ENCODE measurements at places on chromosomes 7 and 10.

DNA sequence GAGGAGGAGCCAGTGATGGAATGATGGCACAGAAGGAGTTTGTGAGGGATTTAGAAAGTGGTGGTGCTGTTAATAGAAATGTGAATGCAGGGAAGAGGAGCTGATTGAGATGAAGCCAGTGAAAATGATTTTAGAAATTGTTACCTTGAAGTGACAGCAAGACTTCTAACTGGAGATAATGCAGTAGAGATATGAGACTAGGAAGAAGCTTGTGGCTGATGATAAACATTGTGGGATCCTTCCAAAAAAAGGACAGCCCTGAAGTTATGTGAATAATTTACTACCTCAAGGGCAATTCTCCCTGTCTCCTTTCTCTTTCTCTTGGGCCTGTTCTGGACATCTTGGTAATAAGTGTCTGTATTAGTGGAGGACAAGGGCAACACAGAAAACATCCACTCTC lies 138.6 kb downstream of the LSMEM1 start:
- no peak for DNase-seq

- DNase-seq, result peak; percentile 87
Observed at GRCh38 chr7:36967387-36967786, 243.1 kb upstream of the AOAH start.

DNA sequence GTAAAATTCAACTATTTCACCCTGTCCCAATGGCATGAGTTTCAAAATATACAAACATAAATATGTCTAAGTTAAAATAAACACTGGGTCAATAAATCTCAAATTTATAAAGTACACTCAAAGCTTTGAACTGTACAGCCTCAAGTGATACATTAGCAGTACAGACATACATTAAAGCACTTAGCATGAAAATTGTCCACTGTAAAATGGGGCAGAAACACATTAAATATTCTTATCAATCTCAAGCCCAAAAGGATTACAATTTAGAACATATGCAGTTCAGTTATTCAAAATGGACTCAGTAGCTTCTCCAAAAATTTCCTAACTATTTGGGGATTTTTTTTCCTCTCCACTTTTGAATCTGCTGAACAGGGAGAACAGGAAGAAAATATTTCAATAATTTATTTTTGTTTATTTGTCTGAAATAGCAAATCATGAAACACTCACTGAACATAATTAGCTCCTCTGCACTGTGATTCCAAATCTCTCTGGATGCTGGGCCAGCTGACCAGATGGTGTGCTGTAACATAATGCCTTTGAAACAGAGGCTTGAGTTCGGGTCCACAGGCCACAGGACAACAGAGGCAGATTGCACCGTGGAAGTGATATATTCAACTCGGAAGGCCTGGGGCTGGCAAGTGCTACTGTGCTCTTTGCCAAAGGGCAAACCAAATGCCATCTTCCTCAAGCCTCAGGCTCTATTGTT lies 248.9 kb upstream of the LRRN3 start:
- no peak for DNase-seq

GRCh38 chr10:44439958-44440244 lies 55.0 kb upstream of the CXCL12 start:
- no peak for DNase-seq

- no peak for DNase-seq
Observed at GRCh38 chr7:132232406-132232805, 343.9 kb downstream of the PLXNA4 start.

DNA sequence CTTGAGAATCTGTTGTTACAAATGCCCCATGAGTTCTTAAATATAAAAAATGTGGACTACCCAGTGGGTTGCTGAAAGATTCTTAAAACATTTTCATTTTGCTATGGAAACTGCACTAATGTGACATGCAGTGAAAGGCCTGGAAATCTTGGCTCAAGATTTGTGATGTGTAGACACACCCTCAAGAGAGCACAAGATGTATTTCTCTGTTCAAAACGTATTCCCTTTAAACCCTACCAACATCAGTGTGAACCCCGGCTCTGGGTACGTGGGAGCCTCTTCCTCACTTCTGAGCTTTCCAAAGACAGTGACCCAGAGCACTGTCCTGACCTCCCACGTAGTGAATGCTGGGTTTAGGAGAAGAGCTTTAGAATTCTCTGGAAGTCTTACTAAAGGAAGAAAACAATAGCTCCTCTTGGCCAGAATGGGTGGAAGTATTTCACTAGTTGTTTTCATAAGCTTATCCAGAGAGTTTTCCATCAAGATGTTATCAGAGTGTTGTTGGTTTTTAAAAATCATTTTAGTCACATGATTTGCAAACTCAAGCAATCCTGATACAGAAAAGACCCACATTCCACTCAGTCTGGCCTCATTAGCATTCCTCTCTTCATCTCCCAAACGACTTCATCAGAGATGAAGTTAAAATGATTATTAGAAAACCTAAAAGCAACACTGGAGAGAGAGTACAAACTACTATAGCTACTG lies 81.5 kb upstream of the AFAP1L2 start:
- no peak for DNase-seq
